ENCODE measurements at places on chromosomes 7 and 10. TPM values are rescaled to one million over a fixed set of nuclear protein-coding genes. Genes with fewer than 3 reads are reported as not detected.

DNA sequence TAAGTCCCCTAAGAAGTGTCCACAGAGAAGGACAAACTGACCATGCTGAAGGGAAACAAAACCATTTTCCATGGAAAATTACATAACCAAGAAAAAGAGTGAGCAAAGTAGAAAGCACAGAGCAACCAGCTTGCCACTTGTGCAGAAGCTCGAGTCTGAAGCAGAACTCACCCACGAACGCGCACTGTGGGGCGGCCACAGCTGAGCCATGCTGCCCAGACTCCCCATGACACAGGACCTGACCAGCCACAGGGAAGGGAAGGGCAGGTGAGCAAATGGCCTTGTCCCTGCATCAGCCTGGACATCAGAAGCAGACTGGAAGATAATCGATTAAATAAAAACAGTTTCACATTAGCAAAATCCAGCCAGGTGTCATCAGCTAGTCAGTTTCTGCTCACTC lies 95.7 kb downstream of the TCERG1L start:
- DNase-seq, result no peak

The MEST gene
- 49.5 TPM for total RNA-seq

GRCh38 chr7:88226886-88227516 lies 7.2 kb upstream of the SRI start:
- DNase-seq, result peak; percentile 90

GRCh38 chr10:70998086-70998485 lies 109.7 kb upstream of the PCBD1 start:
- DNase-seq, result no peak

The C7orf57 gene
- not detected for total RNA-seq

DNA sequence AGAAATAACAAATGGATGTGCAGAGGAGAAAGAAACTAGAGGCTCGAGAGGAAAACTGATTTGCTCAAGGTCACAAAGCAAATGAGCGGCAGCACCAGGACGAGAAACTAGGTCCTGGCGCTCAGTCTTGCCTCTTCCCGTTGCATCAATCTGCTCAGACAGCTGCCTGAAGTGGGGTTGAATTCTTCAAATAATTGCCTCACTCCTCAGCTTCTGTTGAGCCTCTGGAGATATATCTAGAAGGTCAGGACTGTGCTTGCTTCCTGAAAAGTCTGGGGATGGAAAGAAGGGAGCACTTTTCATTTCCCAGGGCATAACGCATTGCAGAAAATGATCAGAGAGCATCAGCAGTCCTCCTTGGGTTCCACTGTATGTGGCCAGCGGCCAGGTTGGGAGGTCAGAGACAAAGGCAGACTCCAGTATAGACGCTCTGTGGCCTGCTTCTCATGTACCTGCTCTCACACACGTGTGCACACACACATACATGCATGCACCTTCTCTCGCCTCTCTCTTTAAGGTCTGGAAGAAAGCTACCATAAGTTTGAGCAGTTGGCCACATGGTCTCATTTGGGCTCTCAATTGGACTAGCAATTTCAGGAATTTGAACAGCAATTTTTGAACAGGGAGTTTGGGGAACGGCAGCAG lies 83.7 kb upstream of the DUSP5 start:
- DNase-seq, result no peak

The KCNMA1 gene
- 0.02 TPM for total RNA-seq
